Osteocyte (in vitro differentiated cells): ENCODE measurements at places on chromosomes 16 and 17.

DNA sequence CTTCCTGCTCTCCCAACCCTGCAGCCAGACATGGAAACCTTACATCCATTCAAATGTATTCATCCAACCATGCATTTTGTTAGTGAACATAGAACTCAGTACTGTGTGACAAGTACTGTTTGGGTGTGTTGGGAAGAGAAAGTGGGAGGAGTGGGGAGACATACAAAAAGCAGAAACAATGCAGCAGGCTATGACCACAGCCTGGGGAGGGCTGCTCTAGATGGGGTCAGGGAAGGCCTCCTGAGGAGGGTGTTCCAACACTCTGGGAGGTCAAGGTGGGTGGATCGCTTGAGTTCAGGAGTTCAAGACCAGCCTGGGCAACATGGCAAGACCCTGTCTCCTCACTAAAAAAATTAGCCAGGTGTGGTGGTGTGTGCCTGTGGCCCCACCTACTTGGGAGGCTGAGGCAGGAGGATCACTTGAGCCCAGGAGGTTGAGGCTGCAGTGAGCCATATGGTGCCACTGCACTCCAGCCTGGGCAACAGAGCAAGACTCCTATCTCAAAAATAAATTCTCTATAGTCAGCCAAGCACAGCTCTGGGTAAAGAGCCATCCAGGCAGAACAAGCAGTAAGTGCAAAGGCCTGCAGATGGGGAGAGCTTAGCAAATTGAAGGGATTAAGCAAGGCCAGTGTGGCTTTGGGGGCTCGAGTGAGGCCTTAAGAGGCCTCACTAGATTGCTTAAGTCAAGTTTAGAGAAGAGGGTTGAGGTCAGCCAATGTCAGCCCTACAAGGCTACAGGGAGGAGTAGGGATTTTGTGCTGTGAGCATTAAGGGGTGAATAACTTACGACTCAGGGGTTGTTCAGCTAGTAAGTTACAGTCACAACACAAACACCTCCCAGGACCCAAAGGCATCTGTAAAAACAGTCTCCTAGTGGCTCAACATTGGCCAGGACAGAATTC is 5.5 kb downstream of the SLC13A2 start:
- no peak for DNase-seq

DNA sequence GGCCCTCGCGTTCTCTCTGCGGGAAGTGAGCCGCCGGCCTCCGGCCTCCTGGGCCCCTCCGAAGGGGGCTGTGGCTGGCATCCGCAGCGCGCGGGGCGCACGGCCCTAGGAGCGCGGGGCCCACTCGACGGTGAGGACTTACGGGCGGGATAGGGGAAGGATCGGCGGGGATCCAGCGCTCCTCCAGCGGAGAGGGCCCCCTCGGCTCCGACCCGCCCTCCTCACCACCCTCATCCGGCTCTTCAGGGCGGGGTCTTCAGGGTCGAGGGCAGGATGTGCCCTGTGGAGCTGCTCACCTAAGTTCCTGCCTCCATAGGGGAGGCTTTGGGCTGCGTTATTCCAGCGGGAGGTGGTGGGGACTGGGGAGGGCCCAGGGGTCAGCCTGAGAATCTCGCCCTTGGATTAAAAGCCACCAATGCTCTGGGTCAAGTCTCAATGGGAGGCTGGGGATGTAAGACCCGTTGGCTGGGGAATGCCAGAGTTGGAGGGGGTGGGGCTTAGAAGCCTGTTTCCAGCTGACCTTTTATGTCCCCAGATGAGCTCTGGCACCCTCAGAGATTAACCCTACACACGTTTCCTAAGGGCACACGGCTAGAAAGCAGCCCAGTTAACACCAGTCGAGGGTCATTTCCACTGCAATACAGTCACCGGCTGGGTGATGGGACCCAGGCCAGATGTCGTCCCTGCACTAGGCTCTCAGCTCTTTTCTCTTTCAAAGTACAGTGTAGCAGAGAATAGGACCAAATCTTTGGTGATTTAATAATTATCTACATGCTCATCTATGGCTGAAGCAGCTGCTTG is 13.4 kb downstream of the TBX2 start:
- no peak for DNase-seq

GRCh38 chr17:14078027-14078426 is 8.7 kb downstream of the COX10 start:
- DNase-seq, result no peak

DNA sequence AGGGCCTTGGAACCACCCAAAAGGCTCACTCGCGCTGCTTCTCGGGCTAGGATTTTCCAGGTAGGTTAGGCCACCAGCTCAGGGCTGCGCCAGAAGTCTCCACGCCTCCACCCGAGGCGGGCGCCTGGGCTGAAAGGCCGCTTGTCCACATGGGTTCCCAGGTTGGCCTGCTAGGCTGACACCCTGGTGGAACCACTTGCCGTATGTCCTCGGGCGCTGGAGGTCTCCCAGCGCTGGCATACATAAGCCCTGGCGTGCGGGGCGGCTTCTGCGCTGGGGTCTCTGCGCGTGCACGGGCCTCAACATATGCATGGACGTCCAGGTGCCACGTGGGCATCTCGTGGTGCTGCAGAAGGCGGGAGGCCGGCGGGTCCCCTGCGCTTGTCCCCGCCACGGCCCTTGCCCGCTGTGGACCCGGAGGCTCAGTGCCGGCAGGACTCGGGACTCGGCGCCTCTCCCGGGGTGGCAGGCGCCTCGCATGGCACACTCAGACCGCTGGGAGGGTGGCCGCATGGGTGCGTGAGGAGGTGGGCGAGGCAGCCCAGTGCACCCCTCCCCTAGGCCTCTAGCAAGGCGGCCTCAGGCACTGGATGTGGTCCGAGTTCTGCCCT is 47.2 kb upstream of the ZNF629 start:
- no peak for DNase-seq

DNA sequence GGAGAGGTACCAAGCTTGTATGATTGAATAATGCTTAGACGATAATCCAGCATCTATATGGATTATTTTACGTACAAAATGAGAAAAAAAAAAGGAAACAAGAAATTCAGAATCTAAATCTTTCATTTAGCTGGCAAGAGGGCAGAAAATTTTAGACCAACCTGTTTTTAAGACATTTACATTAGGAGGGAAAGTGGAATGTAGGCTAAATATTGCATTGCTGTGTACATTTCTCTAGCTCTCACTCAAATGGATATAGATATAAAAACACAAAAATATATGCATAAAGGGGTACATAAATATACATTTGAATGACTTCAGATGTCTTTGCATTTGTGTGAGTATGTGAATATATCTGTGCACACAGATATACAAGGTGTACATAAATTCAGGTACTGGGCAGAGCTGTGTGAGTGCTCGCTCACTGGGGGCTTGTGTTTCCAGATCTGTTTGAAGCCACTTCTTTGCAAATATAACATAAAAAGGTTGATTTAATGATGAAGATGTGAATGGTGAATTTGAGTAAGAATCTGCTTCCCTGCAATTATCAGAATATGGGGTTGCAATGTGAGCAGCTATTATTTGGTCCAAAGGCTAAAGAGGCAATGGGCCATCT is 14.2 kb upstream of the ZFHX3 start:
- no peak for DNase-seq
